ENCODE measurements at places on chromosomes 1 and 21. TPM values are rescaled to one million over a fixed set of nuclear protein-coding genes. Genes with fewer than 3 reads are reported as not detected.

PPIH gene
- total RNA-seq: 22.7 TPM

HLX gene
- total RNA-seq: 14.0 TPM

FAM78B gene
- not detected for total RNA-seq

FAM110D gene
- total RNA-seq: 0.63 TPM

PRAMEF33 gene
- not detected for total RNA-seq

PTAFR gene
- total RNA-seq: not detected

ACOT11 gene
- 4.8 TPM for total RNA-seq

C1orf105 gene
- total RNA-seq: not detected

CFAP141 gene
- total RNA-seq: not detected

GCSAML gene
- total RNA-seq: not detected

PTPRC gene
- total RNA-seq: 0.86 TPM

MORC3 gene
- 38.7 TPM for total RNA-seq

LRRC71 gene
- not detected for total RNA-seq

PLPP3 gene
- total RNA-seq: 156 TPM

NUP133 gene
- 26.6 TPM for total RNA-seq

Data from GM23248 (cell line).